Caudate nucleus (tissue), 63 donors: ENCODE measurements at places on chromosomes 16 and 17.

GRCh38 chr16:19437280-19437679 is 19.6 kb downstream of the TMC5 start:
- DNase-seq = no peak

GRCh38 chr17:55062921-55063320 is 94.4 kb downstream of the STXBP4 start:
- DNase-seq = no peak

DNA sequence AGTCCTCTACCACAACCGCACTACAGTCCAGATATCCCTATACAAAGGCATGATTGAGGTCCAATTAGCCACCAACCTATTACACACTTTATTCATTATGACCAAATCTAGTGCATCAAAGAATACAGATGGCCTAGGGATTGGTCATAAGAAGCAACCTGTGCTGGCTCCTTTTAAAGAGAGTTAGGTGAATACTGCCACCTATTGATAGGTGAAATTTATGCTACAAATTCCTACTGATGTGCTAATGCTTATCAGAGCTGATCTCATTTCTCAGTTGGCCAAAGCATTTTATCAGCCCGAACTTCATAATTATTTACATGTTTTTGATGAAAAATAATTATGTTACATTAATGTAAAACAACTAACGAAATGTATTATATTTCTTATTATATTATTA is 166.3 kb downstream of the ANKFN1 start:
- DNase-seq = no peak

DNA sequence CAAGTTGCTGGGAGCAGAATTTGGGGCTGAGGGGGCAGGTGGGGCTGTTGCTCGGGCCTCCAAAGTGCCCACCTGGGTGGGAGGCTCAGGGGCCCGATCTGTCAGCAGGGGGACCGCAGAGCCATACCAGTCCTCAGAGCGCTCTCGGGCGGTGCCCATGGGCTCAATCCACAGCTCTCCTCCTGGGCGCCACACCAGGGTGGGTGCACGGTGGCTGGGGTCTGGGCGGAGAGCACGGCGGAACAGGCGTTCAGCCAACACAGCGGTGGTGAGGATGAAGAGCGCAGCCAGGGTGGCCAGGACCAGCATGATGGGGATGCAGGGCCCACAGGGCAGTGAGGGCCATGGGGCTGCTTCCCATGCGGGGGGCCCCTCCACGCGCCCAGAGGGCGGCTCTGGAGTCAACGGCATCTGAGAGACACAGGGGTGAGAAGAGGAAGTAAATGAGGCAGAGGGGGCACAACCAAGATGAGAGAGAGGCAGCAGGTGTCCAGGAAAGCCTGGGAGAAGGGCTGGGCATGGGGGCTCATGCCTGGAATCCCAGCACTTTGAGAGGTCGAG is 1.2 kb downstream of the C16orf54 start:
- DNase-seq = no peak

DNA sequence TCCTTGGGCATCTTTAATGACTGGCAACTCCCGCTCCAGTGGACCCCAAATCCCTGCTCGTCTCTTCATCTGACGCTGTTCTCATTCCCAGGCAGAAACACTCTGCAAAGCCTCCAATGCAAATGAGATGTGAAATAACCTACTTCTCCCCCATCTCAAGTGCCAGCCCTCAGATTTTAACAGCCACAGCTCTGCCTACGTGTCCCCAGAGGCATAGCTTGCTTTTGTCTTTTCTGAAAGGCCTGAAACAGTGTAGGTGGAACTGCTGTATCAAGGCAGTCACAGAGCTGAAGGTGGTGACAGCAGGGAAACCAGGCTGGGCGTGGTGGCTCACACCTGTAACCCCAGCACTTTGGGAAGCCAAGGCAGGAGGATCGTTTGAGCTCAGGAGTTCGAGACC is 14.7 kb downstream of the RPH3AL start:
- DNase-seq = peak; percentile 69

DNA sequence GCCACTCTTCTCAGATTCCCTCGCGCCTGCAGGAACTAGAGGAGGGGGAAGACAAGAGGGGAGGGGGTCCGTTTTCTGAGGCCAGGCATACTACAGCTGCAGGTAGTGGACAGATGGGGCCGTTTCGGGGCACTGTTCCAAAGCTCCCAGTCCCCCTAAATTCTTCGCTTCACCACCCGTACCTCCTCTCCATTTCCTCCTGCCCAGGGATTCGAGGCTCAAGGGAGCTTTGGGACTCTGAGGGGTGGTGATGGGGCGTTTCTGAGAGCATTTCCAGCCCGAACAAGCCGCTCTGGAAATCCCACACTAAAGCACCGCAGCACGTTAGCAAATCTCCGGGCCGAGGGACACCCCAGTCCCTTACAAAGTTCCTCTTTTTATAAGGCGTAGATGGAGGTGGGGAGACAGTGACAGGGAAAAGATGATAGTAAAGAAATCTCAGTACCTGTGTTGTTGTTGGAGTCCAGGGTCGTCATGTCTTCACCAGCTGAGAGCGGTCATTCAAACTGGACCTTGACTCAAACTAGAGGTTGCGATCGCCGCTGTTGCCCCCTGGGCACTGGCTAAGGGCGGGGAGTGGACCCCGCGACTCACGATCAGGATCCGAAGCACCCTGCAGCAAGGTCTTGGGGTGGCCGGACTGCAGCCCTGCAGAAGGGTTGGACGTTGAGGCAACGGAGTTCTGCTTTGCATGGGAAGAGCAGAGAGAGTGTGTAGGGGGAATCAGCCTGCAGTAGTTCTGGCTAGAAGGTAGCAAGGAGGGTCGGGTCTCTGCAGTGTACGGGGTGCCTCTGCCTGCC is 570 bp downstream of the NR1D1 start:
- DNase-seq = no peak

DNA sequence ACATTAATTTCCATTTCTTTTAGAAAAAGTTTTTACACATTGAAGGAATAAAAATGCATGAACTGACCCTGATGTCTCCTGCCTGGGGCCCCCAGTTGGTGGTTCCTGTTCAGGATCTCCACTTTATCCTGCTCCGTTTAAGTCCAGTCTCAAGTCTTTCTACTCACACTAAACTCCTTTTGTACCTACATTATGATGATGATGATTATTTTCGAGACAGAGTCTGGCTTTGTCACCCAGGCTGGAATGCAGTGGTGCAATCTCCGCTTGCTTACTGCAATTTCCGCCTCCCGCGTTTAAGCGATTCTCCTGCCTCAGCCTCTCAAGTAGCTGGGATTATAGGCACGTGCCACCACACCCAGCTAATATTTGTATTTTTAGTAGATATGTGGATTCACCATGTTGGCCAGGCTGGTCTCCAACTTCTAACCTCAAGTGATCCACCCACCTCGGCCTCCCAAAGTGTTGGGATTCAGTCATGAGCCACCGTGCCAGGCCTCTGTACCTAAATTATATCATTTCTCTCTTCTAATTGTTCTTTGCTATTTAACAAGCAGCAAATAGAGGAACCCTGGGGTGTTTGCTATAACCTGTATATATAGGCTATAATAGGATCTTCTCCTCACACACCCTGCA is 2.2 kb upstream of the FOXK2 start:
- no peak for DNase-seq

GRCh38 chr17:31820691-31821435 is 38.2 kb downstream of the COPRS start:
- no peak for DNase-seq
